Lower lobe of right lung (tissue), 2 donors: ENCODE measurements at places on chromosomes 2 and 18. TPM values are rescaled to one million over a fixed set of nuclear protein-coding genes. Genes with fewer than 3 reads are reported as not detected.

Gene TSPYL6
- total RNA-seq, result not detected

Gene TGIF1
- 45.8 TPM for total RNA-seq

Gene GKN1
- total RNA-seq, result not detected

Gene MEIS1
- total RNA-seq, result 54.7 TPM

Gene KIAA2012
- 2.8 TPM for total RNA-seq

Gene TMEM200C
- 0.50 TPM for total RNA-seq

Gene NTSR2
- not detected for total RNA-seq

Gene PMAIP1
- 1.6 TPM for total RNA-seq
